Bone marrow (tissue), 2 donors: ENCODE measurements at places on chromosomes 5 and 9.

GRCh38 chr5:2888520-2889060, 137.1 kb upstream of the IRX2 start:
- DNase-seq = no peak

DNA sequence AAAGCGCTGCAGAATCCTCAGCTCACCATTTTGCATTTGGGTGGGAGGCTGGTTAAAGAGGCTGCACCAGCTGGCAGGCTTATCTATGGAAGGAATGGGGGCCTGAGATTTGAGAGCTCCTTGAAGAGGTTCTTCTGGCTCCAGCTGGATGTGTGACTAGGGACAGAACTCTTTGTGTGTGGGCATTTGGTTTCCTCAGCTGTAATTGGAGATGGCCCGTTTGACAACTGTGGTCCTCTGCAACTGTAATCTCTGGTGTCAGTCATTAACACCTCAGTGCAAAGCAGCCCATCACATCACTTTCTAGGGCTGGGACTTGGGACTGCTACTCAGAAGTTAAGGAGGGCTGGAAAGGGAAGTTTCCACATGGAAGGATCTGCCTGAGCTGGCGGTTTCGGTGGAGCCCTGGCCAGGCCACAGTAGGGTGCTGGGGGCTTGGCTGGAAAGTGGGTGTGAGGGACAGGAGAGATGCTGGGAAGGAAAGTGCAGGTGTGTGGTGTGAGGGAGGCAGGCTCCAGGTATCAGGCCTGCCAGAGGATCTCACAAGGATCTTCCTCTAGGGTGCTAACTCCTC, 193.8 kb downstream of the GADD45G start:
- DNase-seq = no peak

- DNase-seq = no peak
Measured at GRCh38 chr9:113742878-113743277, 133.2 kb upstream of the ZNF618 start.

GRCh38 chr5:117604845-117605244, 1030.2 kb upstream of the SEMA6A start:
- no peak for DNase-seq

DNA sequence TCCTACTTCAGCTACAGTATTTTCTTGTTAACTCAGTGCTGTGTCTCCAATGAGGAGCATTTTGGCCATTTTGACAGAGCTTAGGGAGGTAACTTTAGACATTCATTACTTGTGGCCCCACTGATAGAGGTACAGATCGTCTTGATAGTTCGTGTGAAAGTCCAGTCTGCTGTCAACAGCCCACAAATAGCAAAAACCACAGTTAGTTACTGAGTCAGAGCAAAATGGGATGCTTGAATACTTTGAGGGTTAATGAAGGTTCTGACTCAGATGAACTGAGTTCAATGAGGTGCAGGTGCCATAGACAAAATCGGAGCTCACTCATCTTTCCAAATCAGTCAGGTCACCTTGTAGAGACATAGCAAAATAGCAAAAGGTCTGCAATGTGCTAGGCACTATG, 163.1 kb upstream of the TLE4 start:
- no peak for DNase-seq

GRCh38 chr5:93789173-93790067, 48.0 kb upstream of the POU5F2 start:
- DNase-seq = no peak

DNA sequence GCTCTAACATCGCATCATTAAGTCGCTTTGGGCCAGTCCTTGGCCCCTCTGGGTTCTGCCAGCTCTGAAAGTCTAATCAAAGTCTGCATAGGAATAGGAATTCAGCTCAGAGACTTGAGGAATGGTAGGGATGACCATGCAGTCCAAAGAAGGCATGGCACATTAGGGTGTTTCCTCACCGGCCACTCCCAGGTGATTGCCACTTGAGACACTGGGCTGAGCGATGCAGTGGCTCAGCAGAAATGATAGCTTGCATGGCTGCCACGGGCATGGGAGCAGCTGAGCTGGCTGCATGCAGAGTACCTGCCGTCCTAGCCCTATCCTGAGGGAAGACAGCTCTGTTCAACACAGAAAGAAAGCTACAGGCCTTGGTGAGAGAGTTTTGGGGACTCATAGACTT, 28.8 kb downstream of the AFAP1L1 start:
- DNase-seq = no peak

DNA sequence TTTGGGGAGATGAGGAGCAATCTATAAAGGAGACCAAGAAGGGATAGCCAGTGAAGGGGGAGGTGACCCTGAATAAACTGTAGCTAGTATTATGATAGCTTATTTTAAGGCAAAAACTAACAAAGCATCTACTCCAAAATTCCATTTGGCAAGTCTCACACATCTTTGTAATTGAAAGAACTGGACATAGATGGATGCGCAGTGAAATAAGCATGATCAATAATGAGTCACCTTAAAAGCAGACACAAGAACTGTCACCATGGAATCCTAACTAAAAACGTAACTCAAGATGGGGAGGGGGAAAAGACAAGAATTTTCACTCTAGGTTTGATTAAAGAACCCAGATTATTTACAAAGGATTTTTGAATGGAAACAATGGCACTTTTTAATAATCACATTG, 164.5 kb downstream of the MED27 start:
- no peak for DNase-seq

DNA sequence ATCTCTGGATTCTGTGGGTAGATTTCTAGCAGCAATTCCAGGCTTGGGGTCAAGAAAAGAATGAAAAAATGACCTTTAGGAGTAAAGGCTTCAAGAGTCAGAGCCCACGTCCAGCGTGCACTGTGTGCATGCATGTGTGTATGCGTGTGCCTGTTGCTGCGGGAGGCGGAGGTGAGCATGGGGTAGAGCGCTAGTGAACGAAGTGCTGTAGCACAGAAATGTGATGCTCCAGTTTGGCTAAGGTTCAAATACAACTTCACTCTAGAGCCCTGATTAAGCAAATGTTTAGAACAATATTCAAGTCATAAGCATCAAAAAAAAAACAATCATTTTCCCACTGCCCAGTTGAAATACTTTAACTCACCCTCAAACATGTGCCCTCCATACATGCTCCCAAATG, 403.9 kb downstream of the ZNF608 start:
- DNase-seq = no peak

GRCh38 chr5:181223729-181224389, 778 bp downstream of the TRIM41 start:
- DNase-seq = no peak

DNA sequence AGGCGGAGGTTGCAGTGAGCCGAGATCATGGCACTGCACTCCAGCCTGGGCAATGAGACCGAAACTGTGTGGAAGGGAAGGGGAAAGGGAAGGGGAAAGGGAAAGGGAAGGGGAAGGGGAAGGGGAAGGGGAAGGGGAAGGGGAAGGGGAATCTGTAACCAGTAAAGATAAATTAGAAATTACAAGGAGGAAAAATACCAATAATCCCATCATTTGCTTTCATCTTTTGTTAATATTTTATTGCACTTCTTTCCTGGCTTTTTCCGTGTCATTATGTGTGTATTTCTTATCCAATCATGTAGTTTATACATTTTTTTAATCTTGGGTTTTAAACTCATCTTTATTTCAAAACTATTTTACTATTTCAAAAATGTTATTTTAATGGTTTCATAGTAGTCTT, 29.6 kb upstream of the MRPS30 start:
- DNase-seq = no peak

GRCh38 chr5:118006219-118006618, 982.1 kb downstream of the DTWD2 start:
- no peak for DNase-seq

DNA sequence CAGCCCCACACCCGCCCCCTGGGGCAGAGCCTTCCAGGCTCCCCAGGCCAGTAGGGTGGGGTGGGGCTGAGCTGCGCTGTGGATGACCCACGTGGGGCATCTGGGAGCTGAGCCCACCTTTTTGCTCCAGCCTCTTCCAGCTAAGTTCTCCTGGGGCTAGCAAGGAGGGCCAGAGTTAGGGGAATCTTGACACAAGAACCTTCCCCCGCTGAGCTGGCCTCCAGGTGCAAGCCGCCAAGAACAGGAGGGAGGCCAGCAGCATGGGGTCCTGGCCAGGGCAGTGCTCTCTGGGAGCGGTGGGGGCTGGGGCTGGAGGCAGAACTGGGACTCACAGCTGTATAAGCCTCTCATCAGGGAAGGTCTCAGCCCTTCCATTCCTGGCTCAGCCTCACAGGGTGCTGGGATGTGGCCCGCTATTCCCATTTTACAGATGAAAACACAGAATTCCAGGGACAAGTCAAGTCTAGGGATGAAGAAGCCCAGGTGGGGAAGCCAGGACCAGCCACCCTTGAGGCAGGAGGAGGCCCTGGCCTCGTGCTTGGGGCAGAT, 21.5 kb downstream of the SARDH start:
- DNase-seq = no peak

- no peak for DNase-seq
Measured at GRCh38 chr9:70609542-70610286, 195.3 kb upstream of the KLF9 start.

GRCh38 chr9:95753762-95754465, 121.6 kb upstream of the ERCC6L2 start:
- no peak for DNase-seq
